ENCODE measurements at places on chromosomes 3 and 15.

DNA sequence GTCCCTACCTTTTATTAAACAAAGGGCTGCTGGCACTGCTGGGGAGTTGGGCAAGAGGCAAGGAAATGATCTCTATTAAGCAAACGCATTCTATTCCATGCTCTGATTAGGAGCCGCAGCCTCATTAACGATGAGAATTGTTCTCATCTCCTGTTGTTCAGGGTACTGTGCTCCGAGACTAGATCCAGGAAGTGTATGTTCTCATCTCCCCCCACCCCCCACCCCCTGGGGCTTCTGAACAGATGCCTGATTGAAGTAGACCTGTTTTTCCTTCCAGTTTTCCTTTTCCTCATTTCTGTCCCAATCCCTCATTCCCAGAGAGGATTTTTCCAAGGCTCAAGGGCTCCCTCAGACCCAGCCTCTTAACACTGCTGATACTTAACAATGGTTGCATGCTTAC lies 81.6 kb upstream of the FEZF2 start:
- DNase-seq: no peak

GRCh38 chr3:151204530-151205402 lies 1.8 kb upstream of the GPR171 start:
- no peak for DNase-seq

DNA sequence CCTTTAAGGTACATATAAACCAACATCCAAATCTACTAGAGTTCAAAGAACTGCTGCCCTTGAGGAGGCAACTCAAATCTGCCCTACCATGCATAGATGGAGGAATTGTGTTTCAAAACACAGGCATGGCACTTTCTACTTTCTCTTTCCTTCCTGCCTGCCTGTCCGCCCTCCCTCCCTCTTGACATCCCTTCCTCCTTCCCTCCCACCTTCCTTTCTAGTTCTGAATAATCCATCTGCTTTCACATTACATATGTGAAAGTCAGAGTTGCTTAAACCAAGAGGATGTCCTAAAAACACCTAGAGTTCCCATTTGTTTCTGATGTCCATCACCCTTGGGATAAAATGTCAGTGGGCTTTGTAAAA lies 537.6 kb downstream of the FOXP1 start:
- DNase-seq: no peak

DNA sequence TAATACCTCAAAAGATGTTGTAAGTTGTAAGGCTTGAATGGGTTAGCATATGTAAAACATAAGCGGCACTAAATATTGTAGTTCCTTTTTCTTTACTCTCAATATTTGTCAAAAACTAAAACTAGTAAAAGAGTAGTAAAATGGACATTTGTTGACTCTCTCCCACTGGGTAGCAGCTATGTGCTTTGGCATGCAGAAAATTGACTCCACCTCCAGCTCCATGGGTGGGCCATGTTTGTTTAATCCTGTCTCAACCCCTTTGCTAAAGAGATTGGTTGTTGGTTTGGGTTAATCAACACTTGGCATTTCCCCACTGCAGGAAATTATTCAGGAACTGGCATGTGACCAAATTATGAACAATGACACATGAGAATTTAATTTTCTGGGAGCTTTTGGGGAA lies 114.8 kb downstream of the EOMES start:
- no peak for DNase-seq

DNA sequence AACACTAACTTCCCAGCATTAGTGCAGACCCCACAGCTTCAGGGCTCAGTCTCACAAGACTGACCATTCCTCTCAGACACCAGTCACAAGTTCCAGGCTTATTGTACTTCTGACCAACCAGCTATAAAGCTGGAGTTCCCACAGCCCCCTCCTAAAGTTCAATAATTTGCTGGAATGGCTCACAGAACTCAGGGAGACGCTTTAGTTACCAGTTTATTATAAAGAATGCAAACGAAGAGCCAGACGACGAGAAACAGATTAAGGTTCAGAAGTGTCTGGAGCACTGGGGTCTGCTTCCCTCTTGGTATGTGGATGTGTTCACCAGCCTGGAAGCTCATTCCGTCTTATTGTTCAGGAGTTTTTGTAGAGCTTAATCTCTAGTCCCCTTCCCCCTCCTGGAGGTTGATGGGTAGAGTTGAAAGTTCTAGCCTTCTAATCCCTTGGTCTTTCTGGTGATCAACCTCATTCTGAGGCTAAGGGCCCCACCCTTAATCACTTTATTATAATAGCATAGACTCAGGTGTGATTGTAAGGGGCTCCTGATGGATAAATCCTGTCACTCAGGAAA lies 4.8 kb upstream of the CSRNP1 start:
- no peak for DNase-seq

DNA sequence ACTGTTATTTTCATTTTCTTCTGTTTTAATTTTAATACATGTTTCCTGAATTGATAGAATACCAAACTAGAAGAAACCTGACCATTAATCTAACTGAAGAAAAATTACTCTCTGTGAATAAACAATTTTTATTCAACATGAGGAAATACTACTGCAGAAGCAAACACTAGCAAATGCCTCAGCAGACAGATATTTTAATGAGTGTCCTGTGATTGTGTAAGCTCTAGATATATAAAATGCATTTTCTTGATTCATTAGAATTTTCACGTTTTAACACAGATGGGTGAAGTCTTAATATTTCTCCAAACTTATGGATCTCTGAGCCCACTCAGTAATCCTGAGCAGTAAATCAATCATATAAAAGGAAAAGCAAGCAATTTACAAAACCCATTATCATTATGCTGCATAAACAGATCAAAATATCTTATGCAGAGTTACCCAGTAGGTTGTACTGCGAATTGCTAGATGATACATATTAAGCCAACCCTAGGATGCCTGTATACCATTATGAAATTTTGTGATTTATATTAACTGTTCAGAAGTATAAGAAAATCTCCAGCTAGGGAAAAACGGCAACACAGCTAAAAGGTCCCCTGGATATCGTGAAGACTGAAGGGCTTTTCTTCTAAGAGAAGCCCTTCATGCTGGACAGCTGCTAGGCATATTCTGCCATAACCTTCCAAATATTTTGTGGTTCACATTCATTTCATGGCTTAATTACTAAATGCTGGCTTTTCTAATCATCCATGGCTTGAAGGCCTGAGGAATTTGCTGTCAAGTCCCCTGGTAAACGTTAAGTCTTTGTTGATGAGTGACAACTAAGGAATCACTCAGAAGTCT lies 157.7 kb upstream of the TGFBR2 start:
- no peak for DNase-seq

DNA sequence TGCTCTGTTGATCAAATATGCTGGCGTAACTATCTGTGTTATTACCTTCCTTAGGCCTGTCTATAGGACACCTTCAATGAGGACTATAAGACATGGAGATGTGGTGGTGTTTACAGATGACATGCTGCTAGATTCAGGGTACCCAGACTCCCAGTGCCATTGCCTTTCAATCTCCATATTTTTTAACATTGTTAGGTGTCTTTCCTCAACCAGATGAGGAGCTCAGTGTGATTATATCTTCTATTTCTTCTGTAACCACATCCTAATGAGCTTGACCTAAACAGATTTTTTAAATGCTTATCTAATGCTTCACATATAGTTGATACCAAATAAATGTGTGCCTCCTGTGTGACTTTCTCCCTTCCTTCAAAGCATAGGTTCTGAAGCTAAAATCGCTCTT lies 730.1 kb upstream of the NR2F2 start:
- DNase-seq: no peak

DNA sequence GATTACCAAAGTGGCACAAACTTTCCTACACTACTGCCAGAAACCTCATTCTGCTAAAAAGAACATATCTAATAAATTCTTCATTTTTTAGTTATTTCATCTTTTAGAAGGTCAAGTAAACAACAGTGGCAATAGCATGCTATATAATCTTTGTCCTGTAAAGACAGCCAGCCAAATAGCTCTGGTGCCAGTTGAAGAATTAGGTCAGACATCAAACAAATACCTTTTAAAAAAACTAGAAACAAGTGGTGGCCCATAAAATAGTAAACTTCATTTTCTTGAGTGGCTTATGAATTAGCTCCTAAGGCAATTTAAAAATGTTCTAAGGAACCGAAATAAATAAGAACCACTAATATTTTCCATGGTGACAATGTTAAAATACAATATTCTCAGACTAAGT lies 19.5 kb downstream of the CCDC14 start:
- DNase-seq: no peak

DNA sequence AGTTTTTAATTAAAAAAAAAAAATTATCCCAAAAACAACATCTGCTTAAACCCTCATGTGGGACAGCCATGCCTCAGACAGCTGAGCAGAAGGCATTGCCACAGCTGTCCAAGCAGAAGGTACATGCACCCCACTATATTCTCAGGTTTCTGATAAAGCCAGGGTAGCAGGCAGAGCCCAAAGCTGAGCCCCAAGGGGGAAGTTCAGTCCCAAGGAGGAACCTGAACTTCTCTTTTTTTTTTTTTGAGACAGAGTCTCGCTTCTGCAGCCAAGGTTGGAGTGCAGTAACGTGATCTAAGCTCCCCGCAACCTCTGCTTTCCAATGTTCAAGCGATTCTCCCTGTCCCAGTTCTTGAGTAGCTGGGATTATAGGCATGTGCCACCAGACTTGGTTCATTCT lies 33.2 kb downstream of the MKRN2 start:
- DNase-seq: no peak

GRCh38 chr3:55624238-55624637 lies 137.1 kb upstream of the WNT5A start:
- DNase-seq: no peak

DNA sequence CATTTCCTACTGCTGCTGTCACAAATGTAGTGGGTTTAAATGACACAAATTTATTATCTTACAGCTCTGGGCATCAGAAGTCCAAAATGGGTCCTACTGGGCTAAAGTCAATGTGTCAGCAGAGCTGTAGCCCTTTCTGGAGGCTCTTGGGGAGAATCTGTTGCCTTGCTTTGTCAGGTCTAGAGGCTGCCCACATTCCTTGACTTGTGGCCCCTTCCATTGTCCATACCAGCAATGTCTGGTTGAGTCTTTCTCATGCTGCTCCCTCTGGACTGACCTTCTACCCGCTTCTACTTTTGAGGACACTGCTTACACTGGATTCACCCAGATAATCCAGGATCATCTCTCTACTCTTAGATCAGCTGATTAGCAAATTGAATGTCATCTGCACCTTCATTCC lies 3.0 kb downstream of the IL12A start:
- DNase-seq: no peak

GRCh38 chr15:37882640-37883039 lies 51.8 kb upstream of the TMCO5A start:
- no peak for DNase-seq

GRCh38 chr3:16908896-16909295 lies 24.1 kb downstream of the PLCL2 start:
- DNase-seq: no peak

- no peak for DNase-seq
These were observed 63.7 kb upstream of the THSD4 start for GRCh38 chr15:71051539-71051938.

- DNase-seq: no peak
These were observed 171.8 kb downstream of the TMEM108 start for GRCh38 chr3:133209871-133210550.

DNA sequence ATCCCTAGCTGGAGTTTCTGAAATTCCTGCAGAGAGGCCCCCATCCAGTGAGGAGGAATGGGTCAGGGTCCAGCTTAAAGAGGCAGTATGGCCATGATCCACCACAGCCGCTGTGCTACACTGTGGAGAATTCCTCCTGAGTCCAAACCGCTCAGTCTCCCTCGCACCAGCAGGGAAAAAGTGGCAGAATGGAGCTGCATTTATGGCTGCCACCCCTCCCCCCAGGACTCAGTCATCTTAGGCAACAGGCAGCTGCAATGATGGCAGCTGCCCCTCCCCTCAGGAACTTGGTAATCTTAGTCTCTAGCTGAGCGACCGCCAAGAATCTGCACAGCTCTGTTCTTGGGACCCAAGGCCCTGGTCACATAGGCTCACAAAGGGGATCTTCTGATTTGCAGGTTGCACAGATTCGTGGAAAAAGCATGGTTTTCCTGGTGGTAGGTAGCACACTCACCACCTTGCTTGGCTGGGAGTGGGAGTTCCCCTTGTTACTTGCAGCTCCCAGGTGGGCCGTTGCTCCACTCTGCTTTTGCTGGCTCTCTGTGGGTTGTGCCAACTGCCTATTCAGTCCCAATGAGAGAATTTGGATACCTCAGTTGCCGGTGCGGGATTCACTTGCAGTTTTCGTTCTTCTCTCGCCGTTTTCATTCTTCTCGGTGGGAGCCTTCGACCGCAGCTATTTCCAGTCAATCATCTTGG lies 204.1 kb downstream of the STXBP5L start:
- DNase-seq: no peak

DNA sequence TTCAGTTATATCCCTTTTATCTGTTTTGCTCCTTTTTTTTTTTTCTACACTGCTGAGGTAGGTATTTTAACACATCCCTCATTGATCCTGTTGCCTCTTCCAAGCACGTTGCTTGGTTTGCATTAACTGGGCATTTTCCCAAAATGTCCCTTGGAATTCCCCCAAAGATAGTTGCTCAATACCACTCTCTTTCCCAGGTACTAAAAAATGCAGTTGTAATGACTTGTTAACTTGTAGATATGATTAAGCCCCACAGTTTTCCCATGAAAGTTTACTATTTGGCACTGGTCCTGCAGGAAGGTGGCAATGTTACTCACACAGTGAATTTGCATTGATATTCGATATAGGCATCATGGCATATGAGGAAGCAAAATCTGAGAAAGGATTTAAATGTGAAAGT lies 67.1 kb downstream of the GRM7 start:
- no peak for DNase-seq

GRCh38 chr15:41494190-41494921 lies 682 bp downstream of the ITPKA start:
- no peak for DNase-seq

- DNase-seq: no peak
These were observed 41.2 kb upstream of the IGSF10 start for GRCh38 chr3:151501923-151502632.

DNA sequence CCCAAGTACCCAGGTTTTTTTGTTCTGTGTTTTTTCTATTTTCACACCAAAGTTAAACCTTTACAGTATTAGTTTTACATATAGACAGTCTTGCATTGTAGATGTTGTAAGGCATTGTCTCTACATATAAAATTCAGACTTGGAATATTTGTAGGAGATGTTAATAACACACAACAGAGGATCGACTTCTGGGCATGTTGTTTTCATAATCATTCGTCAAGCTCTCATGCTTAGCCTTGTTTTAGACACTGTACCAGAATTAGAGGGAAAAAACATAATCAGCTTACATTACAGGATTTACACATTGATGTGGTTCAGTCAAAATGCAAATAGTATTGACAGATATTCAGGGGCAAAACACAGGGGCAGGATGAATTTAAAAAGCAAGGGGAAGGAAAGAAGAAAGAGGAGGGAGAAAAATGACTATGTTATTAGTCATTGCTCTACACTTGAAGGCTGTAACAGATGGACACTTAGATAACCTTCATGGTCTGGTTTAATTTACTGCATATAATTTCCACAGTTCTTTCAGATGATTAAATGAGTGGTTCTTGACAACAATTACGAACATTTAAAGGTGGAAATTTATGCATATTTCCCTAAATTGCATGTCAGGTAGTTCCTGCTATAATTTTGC lies 7.5 kb downstream of the CMSS1 start:
- DNase-seq: no peak

- DNase-seq: no peak
These were observed 367.1 kb downstream of the EPHA3 start for GRCh38 chr3:89474333-89475130.
